Stimulated activated naive CD8-positive, alpha-beta T cell treated with anti-CD3 and anti-CD28 coated beads, Interleukin-15, Interleukin-2, amounts not matched to agents 100 U/mL and 50 U/mL, for 24 hours (primary cell): ENCODE measurements at places on chromosomes 5 and 9.

GRCh38 chr9:90927496-90927895 is 125.9 kb downstream of the SYK start:
- DNase-seq: no peak

- no peak for DNase-seq
These were observed 196.1 kb downstream of the PCSK5 start for GRCh38 chr9:76086539-76086938.

DNA sequence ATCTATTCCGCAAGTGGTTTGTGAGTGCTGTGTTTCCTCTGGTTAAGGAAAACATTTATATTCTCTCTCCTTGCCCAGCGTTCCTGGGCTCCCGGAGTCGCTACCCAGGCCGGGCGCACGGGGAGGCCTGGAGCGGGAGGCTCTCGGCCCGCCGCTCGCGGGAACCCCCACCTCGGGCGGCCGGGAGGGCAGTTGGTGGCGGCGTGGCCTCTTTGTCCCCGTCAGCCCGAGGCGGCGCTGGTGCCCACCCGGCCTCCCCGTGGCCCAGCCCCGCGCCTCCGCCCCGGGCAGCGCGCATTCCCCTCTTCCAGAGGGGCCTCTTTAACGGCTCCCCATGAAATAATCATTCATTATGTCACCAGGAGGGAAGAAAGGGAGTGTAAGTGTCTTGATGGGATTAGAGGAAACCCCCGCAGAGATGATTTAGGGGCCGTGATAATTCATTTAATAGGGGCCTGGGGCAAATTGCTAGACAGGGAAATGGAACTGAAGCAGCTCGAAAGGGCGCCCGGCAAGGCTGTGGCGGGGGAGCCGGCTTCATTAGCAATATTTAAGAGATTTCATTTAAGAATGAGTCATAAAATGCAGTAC is 181.9 kb upstream of the TBCA start:
- DNase-seq: no peak

- DNase-seq: peak; percentile 2
These were observed 224.0 kb downstream of the GAS1 start for GRCh38 chr9:86723346-86723745.

- DNase-seq: no peak
These were observed 3.4 kb upstream of the ESM1 start for GRCh38 chr5:54988817-54989216.

DNA sequence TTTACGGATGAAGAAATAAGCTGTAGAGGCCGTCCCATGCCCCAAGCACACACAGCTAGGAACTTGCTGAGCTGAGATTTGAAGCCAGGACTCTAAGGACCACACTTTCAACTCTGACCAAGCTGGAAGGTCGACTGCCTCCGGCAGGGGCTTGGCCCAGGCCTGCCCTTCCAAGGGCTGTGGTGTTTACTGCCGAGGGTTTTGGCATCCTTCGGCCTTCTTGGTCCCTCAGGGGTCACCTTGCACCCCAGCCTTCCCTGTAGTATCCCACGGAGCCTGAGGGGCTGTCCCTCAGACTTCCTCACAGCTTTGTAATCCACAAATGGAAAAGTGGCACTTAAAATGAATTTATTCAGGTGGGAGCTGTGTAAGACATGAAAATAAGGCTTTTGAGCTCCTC is 83.7 kb upstream of the SPRY4 start:
- no peak for DNase-seq

DNA sequence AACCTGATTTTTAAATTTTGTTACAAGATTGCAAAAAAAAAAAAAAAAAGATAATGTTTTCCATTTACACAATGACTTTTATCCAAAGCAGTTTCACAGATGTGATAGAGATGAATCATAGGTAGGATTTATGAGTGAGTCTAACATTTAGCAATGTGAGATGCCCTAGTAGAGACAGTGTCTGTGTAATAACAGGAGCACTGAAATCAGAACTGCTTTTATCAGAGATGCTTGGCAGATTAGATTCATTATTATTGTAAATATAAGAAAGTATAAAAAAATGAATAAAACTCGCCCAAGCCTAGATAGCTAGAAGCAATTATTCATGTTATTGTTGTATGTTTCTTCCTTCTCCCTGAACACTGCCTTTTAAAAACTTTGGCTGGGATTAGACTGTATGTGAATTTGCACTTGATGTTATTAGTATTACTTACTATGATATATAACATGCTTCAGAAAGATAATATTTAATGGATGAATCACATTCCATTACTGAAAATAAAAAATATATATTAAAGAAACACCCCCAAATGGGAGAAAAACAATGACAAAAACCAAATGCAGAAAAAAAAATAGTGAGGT is 567.3 kb upstream of the KLF4 start:
- DNase-seq: no peak

GRCh38 chr5:127667926-127668325 is 19.0 kb downstream of the CTXN3 start:
- no peak for DNase-seq

- peak; percentile 64 for DNase-seq
These were observed 77.0 kb downstream of the CYFIP2 start for GRCh38 chr5:157342822-157343402.

- DNase-seq: peak; percentile 75
These were observed 679 bp upstream of the KDM4C start for GRCh38 chr9:6757132-6757455.

DNA sequence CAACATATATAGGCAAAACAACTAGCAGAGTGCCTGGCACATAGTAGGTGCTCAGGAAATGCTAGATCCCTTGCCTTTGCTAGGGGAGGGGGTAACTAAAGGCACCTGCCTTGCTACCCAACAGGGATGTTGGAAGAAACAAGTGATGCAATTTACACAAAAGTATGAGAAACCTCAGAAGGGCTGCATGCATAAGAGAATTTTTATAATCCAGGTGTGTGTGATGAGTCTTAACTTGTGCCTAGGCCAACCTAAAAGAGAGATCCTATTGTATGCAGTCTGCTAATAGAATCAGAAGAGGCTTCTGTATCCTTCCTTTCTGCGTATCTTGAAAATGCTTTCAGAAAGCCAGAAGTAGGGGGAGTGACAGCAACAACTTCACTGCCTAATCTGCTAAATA is 135.9 kb downstream of the SLIT3 start:
- DNase-seq: no peak

- no peak for DNase-seq
These were observed 235.6 kb upstream of the TUSC1 start for GRCh38 chr9:25913806-25914205.

- DNase-seq: no peak
These were observed 76.2 kb upstream of the ZFAND5 start for GRCh38 chr9:72440992-72441847.
